Suppressor macrophage treated with lipopolysaccharide for 4 hours (primary cell): ENCODE measurements at places on chromosomes 3 and 15.

- DNase-seq = no peak
Measured at GRCh38 chr3:169748670-169749069, 16.2 kb downstream of the TERC start.

- DNase-seq = no peak
Measured at GRCh38 chr15:71559616-71560015, 250.7 kb upstream of the NR2E3 start.

GRCh38 chr15:58864602-58865424 is 68.7 kb downstream of the SLTM start:
- peak; percentile 2 for DNase-seq

- no peak for DNase-seq
Measured at GRCh38 chr15:31400222-31400927, 73.7 kb downstream of the KLF13 start.

- DNase-seq = no peak
Measured at GRCh38 chr3:57421336-57421735, 122.8 kb downstream of the DNAH12 start.
